Head of caudate nucleus (tissue), 42 donors: ENCODE measurements at places on chromosomes 3 and 15.

GRCh38 chr3:4373669-4374068 lies 70.5 kb downstream of the SETMAR start:
- no peak for DNase-seq

GRCh38 chr3:177538750-177539730 lies 341.8 kb upstream of the TBL1XR1 start:
- DNase-seq: no peak

DNA sequence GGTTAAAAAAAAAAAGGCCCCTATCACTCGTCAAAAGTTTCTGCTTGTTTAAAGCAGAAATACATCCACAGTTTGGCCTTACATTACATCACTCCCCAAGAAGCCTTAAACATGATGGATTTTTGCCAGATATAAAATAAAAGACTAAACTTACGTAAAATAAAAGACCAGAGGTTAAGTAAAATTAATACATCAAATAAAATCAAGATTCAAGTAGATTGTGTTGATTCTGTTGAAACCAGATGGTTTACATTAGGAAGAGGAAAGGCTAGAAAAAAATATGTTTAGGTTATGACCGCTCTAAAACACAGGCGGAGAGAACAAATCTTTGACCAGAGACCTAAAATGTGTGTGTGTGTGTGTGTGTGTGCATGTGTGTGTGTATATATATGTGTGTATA lies 104.1 kb downstream of the DUT start:
- no peak for DNase-seq

- no peak for DNase-seq
These were observed 500.2 kb upstream of the GBE1 start for GRCh38 chr3:82261637-82262036.

- no peak for DNase-seq
These were observed 156.8 kb downstream of the LSAMP start for GRCh38 chr3:116288485-116288884.

DNA sequence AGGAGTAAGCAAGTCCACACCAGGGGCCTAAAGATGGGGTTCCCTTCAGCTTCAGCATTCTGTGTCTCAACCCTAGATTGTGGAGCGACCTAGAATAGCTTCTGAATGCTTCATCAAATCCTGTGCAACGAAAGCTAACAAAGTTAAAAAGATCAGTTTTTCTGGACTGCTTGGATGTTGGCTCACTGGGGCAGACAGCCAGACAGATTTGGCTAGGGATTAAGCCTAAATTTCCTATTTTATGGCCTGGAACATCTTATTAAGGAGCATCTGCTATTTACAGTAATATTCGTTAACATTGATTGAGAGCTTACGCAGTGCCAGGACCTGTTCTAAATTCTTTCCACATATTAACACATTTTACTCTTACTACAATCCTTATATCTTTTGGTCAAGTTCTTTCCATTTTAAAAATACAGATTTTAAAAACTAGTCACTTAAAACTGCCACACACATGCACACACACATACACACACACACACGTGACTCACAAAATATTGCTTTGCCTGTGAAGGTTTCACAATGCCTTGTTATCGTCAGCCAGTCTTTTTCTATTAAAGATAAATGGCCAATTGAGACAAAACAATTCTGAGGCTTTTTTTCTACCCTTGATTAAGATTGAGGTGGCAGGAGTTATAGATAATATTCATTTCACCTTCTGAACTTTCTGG lies 173.3 kb upstream of the SNTN start:
- DNase-seq: no peak

DNA sequence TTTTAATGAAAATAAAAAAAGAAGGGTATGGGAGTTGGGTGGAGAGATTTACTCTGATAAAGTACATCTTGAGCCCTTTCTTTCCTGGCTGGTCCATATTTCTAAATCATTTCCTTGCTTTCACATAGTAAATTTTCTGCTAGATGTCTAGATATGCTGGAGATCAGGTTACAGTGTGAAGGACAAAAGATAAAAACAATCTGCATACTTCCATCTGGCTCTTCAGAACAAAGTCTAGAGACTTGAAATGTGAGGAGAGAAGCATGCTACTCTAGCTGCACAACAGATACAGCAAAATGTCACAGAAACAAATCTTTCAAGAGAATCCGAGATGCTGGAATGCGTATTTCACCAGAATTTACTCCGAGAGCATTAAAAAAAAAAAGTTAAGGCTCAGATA lies 42.2 kb downstream of the FOXP1 start:
- DNase-seq: no peak

- no peak for DNase-seq
These were observed 152.6 kb downstream of the GREM1 start for GRCh38 chr15:32870240-32871033.

GRCh38 chr3:160210799-160211221 lies 14.4 kb upstream of the C3orf80 start:
- DNase-seq: no peak

DNA sequence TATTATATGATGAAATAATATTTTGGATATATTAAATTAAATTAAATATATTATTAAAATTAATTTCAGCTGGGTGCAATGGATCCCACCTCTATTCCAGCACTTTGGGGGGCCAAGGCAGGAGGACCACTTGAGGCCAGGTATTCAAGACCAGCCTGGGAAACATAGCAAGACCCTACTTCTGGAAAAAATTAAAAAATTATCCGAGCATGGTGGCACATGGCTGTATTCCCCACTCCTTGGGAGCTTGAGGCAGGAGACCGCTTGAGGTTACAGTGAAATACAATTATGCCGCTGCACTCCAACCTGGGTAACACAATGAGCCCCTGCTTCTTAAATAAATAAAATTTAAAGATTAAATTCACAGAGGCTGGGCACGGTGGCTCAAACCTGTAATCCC lies 61.4 kb downstream of the SH3BP5 start:
- DNase-seq: no peak

GRCh38 chr3:175046601-175047000 lies 187.5 kb downstream of the NAALADL2 start:
- no peak for DNase-seq

DNA sequence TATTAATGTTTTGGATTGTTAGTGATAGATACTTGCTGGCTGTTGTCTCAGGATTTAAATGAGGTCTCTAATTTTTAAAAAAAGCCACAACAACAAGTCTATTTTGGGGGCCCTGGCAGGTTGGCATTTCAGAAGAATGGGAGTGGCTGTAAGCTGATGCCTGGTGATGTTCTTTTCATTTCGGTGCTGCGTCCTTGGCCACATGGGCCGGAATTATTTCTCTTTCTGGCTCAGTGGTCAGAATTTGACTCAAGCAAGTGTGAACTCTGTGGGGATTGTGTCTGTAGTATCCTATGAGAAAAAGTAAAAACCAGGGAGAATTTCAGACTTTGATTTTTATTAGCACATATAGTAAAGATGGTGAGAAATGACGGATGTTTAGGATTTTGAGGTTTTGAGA lies 203.0 kb downstream of the AKAP13 start:
- DNase-seq: no peak

DNA sequence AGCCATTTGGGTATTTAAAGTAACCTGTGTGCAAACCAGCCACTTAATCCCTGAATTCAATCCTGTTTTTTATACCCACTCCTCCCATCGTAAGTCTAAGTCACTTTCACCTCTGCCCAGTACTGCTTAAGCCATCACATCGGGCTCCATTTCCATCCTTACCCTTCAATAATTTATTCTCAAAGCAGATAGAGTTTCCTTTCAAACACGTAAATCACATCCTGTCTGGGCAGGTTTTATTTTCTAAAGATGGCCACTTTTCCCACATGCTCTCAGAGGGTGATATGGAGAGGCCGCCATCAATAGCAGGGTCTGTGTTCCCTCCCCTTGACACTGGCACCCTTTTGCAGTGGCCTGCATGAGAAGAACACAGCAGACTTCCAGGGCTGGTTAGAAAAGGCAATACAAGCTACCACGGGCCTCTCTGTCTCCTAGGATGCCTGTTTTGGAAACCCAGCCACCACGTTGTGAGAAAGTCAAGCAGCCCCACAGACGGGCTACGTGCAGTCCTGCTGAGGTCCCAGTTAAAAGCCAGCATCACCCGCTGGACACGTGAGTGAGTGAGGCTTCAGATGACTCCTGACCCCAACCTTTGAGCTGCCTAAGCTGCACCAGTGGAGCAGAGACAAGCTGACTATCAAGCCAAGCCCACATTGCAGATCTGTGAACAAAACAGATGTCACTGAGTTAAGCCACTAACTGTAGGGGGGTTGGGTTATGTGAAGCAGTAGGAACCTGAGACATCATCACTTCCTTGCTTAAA lies 241.8 kb upstream of the SLCO3A1 start:
- DNase-seq: no peak

DNA sequence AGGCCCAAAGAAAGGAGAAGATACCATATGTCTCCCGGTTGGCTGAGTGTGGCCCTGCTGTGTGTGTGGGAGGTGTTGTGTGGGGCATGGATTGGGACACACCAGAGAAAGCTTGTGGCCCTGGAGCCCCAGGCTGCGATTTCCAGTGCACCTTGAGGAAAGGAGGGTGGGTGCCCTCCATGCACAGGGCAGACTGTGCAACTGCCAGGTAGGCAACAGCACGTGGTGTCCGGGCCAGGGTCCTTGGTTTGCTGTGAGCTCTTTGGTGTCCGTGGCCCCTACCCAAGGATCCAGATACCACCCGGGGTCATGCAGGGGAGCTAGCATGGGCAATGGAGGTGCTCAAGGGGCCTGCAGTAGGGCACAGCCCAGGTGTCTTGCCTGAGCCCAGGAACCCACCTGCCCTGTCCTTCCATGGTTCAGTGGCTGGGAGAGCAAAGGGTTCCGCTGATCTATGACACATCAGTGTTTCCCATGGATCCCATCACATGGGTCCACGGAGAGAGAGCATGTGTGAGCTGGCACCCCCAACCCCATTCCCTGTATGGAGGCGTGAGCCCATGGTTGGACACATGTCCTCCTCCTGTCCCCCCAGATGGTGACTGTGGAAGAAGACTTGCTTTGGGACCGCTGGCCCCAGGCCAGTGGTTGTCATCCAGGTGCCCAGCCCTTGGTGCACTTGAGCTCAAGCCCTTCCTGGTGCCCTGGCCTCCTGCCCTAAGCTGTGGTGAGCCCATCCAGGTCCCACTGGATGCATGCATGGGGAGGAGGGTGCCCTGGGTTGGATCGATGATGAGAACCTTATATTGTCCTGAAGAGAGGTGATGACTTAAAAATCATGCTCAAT lies 223.4 kb downstream of the SNRPN start:
- DNase-seq: peak; percentile 15

DNA sequence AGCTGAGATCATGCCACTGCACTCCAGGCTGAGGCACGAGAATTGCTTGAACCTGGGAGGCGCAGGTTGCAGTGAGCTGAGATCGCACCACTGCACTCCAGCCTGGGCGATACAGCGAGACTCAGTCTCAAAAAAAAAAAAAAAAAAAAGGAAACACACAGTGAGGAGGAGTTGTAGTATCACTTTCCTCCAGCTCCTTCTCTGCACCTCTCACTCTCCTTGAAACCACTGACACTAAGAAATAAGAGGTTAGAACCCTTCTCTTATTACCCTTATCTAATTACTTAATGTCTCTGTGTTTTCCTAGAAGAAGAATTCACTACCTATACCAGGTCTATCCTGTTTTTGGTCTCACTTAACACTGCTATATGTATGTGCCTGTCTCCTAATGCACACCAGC lies 31.7 kb downstream of the RAB27A start:
- no peak for DNase-seq

- DNase-seq: no peak
These were observed 138.4 kb downstream of the NSMCE3 start for GRCh38 chr15:29130951-29131839.

GRCh38 chr3:77329116-77329515 lies 289.2 kb downstream of the ROBO2 start:
- DNase-seq: no peak

GRCh38 chr3:186261638-186262037 lies 100.4 kb downstream of the DGKG start:
- no peak for DNase-seq

- DNase-seq: no peak
These were observed 60.7 kb downstream of the SEMA3G start for GRCh38 chr3:52384019-52384761.

- no peak for DNase-seq
These were observed 236.9 kb downstream of the DTWD1 start for GRCh38 chr15:49857496-49858475.

DNA sequence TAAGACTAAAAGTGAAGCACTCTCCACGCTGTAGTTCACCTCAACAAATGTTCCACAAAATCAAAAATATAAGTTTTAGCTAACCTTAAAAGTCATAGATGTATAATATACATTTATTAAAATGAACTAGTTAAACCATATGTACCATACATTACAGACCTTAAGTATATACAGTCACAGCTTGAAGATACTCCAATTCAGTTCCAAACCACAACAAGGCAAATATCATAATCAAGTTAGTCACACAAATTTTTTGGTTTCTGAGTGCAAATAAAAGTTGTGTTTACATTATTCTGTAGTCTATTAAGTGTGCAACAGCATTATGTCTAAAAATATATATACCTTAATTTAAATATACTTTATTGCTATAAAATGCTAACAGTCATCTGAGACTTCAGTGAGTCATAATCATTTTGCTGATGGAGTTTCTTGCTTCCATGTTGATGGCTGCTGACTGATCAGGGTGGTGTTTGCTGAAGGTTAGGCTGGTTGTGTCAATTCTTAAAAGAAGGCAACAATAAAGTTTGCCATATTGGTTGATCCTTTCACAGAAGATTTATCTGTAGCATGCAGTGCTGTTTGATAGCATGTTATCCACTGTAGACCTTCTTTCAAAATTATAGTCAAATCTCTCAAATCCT lies 736.7 kb downstream of the NSUN3 start:
- DNase-seq: no peak

- no peak for DNase-seq
These were observed 39.8 kb downstream of the CD200R1L start for GRCh38 chr3:112806903-112807302.

DNA sequence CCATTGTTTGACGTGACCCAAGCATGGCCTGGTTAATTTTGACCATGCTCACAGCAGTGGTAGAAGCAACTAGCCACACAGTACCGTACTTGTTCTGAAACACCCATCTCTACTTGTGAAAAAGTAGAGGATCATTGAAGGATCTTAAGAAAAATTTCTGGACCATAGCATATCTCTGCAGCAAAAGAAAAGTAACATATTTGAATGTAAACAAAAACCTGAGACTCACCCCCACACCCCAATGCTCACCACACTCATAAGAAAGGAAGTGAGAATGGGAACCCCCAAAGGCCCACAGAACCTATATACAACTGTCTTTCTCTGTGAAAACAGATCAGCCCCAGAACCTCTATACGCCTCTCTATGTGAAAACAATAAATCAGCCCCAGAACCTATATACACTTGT lies 33.8 kb upstream of the TFRC start:
- DNase-seq: no peak

GRCh38 chr3:135034891-135035440 lies 239.9 kb downstream of the EPHB1 start:
- DNase-seq: no peak

- DNase-seq: no peak
These were observed 36.3 kb downstream of the APBA2 start for GRCh38 chr15:28921919-28922706.
